ENCODE measurements at places on chromosomes 16 and 17. TPM values are rescaled to one million over a fixed set of nuclear protein-coding genes. Genes with fewer than 3 reads are reported as not detected.
A peak's percentile ranks its signal among the peaks of the same experiment; 100 is the strongest.

DNA sequence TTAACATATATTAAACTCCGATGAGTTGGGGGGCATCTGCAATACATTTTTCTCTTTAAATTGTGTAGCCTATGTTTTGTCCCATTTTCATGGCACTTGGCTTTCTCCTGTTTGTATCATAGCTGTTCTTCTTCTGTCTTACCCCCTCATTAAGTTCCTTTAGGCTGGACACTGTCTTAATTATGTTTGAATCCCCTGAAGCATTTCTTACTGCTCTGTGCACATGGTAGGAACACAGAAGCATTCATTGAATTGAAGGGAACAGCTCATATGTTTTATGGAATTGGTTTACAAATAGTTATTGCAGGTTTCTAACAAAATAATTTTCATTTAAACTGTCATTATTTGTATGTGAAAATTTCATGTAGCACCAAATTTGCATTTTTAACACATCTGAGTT, 176.8 kb downstream of the TANC2 start:
- no peak for DNase-seq

- DNase-seq, result no peak
Measured at GRCh38 chr17:44919411-44919810, 4.1 kb upstream of the GFAP start.

GRCh38 chr17:43030137-43030767, 5.2 kb downstream of the RND2 start:
- DNase-seq, result no peak

- no peak for DNase-seq
Measured at GRCh38 chr17:35660902-35661301, 70.5 kb upstream of the RASL10B start.

Gene EFCAB5
- not detected for total RNA-seq

GRCh38 chr17:44033861-44034408, 19.2 kb upstream of the TMEM101 start:
- no peak for DNase-seq

DNA sequence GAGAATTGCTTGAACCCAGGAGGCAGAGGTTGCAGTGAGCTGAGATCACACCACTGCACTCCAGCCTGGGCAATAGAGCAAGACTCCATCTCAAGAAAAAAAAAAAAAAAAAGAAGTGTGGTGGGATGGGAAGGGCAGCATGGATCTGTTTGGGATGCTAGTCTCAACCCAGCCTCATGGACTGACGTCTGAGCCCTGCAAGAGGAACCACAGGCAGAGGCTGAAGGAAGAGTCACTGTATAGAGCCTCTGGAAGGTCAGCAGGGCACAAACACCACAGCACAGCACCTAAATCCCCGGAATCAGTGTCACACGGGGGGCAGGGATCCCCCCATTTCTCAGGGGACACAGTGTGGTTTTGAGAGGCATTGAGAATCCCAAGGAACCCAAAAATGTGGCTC, 10.9 kb upstream of the CXCL16 start:
- no peak for DNase-seq

DNA sequence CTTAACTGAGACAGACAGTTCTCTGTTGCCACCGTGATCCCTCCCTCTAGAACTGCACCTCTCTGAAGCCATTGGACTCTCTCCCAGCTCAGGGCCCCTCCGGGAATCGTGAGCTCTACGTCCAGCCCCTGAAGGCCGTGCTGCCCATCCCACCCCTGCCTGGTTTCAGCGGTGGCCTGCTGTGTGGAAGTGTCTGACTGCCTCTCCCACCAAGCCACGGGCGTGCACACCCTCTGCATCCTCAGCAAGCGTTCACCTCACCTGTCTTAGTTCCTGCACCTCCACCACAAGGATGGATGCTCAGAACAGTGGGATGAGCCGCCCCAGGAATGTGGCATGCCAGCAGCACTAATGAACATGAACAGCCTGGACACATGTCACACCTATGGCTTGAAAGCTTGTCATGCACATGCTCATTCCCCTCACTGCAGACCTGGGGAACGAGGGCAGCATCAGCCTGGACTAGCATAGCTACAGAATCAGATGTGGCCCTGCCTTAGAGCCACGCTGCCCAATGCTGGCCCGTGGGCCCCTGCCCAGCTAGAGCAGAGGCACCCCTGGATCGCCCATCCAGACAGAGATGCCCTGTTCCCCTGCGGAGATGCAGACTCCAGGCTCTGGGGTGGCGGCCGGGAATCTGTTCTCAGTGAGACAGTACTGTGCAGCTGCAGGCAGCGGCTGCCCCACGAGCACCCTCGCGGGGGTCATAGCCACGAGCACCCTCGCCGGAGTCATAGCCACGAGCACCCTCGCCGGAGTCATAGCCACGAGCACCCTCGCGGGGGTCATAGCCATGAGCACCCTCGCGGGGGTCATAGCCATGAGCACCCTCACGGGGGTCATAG, 73.7 kb upstream of the CHMP6 start:
- peak; percentile 48 for DNase-seq

DNA sequence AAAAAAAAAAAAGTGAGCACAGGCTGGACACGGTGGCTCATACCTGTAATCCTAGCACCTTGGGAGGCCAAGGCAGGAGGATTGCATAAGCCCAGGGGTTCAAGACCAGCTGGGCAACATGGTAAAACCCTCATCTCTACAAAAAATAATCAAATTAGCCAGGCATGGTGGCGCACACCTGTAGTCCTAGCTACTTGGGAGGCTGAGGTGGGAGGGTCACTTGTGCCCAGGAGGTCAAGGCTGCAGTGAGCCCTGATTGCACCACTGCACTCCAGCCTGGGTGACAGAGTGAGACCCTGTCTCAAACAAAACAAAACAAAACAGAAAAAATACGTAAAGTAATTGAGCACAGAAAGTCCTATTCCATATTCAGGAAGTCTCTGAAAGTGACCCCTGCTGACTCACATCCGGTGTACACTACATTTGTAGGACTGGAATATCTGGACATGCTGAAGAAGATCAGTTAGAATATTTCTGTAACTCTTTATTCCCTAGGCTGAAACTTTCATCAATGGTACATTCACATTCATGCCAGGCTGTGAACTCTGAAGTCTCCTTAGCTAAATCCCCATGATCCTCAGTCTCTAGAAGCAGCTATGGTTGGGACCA, 66.0 kb upstream of the HAS3 start:
- DNase-seq, result no peak

Measured in psoas muscle (tissue), 8 donors.